Activated CD4-positive, alpha-beta T cell treated with anti-CD3 and anti-CD28 coated beads, Interleukin-2, amount 10 ng/mL, durations not matched to agents 7 days and 5 days (primary cell): ENCODE measurements at places on chromosomes 2 and 18.

DNA sequence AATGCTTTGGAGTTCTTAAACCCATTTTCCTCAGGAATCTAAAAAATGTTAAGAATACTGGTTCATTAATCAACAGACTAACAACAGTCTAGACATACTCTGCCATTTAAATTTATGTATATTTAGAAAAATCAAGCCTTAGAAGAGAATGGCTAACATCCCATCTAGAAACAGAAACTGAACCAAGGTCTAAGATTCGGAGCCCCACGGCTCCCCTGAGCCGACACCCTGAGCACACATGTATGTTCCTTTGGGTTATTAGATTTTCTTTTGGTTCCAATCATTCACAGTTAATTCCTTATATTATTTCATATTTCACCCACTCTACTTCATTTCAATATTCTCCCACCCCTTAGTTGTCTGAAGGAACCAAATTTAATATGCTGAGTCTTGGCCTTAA lies 94.8 kb upstream of the HNRNPA3 start:
- no peak for DNase-seq

DNA sequence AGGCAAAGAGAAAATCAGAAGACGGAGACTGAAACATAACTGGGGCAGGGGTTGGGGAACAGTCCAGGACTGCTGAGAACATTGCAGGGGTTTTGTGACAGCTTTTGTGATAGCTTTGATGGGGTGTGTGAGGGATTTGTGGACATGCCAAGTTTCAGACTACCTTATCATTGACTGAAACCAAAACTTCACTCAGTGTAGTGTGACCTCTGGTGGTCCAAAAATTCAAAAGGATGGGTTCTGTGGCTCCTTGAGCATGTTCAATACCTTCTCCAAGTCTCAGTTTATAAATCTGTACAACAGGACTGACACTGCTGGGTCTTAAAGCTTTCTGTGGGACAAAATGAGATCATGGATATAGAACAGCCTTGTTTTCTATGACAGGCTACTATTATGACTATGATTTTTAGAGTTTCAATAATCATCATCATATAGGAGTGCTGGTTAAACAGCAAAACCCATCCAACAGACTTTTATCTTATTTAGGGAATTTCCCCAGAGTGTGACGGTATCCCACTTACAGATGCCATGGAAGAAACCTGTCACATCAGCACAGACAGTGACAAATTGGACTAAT lies 259.2 kb upstream of the SLC14A2 start:
- DNase-seq, result no peak

DNA sequence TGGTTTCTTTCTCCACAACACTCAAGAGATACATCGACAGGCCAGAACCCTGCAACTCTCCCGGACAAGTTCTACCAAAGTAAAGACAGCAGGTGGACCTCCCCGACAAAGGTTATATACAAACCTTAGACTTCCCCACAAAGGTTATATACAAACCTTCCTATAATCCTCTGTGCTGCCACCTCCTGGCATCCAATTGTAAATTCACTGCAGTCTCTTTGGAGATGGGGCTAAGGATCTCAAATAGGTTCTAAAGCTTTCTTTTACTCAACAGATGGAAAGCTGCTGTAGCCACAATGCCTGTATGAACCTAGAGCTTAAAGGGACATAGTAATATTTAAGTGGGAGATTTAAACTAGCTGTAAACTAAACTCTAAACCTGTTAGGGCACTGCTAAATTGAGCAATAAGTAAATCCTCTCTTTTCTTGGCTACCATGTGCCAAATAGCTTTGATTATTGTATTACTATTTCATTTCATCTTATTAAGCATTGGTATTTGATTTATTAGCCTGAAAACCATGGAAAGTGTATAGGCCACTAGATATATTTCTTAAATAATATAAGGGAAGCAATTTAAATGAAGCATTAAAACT lies 9.8 kb upstream of the MREG start:
- DNase-seq, result peak; percentile 65

DNA sequence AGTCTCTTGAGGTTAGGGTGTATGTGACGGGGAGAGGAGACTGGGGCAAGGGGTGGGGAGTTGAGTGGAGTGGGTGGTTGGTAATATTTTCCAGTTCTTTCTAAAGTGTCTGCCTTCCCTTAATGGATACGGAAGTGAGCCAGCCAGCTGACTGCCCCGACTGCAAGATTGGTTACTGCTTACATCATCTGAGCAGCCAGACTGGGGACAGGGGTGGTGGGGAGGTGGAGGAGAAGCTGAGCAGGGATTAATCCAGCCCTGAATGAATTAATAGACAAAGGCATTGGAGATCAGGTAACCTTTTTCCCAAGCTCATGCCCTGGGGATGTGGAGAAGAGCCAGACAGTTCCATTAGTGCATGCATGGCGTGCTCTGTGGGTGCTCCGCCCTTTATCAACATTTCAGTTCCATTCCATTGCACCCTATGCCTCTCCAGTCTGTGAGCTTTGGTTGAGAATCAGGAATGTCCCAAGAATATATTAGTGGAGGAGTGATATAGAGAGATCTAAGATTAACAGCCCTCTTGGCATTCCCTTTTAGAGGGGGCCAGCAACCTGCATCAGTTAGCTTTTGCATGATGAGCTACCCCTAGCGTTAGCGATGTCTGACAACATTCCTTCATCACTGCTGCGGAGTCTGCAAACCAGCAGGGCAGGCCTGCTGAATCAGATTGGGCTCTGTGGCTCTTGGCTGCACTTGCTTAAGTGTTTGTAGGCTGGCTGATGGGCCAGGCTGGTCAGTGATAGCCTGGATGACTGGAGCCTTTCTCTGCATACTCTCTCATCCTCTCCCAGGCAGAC lies 67.4 kb downstream of the TNP1 start:
- no peak for DNase-seq

DNA sequence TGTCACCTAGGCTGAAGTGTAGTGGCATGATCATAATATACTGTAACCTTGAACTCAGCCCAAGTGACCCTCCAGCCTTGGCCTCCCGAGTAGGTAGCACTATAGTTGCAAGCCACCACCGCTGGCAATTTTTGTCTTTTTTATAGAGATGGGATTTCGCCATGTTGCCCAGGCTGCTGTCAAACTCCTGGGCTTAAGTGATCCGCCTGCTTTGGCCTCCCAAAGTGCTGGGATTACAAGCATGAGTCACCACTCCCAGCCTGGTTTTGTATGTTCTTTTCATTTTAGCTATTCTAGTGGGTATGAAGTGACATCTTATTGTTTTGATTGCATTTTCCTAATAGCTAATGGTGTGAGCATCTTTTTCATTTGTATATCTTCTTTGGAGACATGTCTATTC lies 11.3 kb upstream of the EXOC6B start:
- no peak for DNase-seq

DNA sequence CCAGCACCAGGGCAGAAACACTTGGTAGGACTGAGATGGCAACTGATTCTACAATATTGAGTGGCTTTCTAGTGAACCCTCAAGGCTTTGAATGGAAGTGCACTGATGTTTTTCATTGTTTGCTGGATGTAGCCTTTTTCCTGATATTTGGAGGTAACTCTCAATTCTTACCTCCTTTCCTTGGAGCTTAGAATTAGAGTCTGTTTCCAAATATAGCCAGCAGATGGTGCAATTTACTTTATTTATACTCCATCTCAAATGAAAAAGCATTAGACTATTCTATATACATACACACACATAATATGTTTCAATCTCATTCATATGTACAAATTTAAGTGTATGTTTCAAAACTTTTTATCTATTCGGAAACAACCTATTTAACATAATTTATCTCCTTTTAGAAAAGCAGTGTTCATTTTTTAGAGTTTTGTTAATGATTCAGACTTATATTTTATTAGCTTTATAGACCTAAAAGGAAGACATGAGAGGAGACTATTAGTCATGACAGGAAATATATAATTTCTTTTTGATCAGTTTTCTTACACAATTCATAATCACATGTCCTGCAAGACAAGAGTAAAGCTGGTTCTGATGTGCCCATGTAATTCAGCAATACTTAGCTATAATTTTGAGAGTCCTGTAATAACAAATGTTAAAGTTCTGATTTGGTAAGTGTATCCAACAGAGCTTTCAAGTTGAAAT lies 124.8 kb downstream of the NUP35 start:
- DNase-seq, result no peak

DNA sequence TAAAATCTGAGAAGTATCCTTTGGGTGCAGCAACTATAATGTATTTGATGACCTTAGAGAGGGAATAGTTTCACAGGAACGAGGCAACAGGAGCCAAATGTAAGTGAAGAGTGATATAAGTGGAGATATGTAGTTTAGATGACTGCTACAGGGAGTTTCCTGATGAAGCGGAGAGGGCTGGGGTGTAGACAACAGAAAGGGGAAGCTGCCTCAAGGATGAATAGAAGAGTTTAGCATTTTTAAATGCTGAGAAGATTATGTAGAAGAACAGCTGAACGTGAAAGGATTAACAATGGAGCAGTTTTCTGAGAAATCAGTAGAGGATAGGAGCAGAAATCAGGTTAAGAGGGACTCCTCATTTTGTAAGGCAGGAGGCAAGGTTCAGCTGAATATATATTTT lies 133.3 kb downstream of the LCLAT1 start:
- no peak for DNase-seq

DNA sequence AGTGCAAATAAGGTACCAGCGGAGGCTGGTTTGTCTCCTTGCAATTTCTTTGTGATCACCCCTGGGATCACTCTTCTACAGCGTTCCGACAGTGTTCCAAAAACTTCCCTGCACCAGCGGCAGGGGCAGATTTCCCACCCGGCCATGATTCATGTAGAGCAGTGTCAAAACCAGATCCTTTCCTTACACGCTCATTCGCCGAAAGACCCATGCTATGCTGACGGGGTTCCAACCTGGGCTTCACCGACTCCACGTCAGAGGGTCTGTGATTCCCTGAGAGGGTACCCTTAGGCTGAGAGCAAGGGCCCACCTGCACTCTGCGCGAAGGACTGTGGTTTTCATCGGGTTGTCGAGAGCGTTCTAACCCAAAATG lies 423 bp upstream of the TTC27 start:
- no peak for DNase-seq

GRCh38 chr2:609881-610280 lies 67.3 kb downstream of the TMEM18 start:
- no peak for DNase-seq

GRCh38 chr2:195759877-195760276 lies 102.9 kb downstream of the SLC39A10 start:
- no peak for DNase-seq

DNA sequence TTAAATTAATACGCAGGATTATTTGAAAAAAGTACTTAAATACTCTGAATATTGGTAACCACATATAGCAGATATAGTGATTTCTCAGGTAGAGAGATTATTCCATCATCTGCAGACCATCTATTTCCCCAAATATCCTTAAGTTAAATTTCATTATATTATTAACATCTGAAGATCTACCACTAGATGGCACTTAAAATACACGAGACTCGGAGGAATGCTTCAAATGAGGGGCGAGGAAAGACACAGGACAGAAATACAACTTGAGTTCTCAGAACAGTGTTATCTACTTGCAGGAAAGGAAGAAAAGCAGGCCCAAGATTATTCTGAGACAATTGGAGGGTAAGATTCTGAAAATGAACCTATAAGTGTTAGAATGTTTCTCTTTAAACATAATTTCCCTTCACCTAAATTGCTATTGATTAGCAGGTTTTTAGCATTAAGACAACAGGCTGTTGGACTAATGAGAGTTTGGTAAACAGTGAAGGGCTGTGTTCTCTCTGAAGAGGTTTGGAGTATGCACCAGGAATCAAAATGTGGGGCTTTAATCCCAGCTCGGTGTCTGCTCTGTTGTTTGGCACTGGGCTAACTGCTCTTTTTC lies 76.9 kb upstream of the GCFC2 start:
- no peak for DNase-seq

DNA sequence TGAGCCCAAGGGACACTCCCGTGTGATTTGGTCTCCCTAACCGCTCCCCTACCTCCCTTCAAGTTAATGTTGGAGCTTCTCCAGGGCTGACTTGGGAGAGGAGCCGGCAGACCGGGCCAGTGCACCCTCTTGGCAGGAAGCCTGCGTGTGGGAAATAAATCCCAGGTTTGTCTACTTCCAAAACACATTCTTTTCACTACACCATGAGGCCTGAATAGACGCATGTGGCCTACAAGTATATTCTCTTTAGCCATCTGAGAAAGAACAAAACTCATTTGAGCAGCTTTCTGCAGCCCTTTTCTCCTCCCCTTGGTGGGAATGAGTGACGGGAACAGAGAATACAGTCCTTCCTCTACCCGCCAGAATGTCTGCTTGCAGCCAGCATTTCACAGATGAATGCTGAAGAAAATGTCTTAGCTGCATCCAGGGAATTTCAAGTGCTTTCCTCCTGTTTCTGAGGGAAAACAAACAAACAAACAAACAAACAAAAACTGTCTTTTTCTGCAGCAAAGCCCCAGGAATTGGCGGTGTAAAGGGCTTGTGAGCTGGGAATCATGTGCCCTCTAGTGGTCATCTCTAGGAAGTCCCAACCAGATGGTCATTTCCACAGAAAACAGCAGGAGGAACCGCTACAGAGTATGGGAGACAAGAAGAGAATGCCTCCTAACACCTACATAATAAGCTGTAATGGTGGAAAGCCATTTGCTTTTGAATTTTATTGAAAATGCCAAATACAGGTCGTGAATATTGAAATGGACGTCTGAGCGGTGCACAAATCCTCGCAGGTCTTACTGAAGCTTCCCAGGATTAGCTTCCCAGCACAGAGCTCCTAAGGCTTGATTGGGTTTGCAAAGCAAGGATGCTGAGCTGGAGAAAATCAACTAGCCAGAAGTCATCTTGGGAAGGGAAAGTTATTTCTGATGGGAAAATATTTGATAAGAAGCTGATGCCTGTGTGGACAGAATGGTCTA lies 41.2 kb upstream of the DAPL1 start:
- DNase-seq, result peak; percentile 39

GRCh38 chr2:157061799-157062198 lies 195.7 kb upstream of the GALNT5 start:
- DNase-seq, result no peak

DNA sequence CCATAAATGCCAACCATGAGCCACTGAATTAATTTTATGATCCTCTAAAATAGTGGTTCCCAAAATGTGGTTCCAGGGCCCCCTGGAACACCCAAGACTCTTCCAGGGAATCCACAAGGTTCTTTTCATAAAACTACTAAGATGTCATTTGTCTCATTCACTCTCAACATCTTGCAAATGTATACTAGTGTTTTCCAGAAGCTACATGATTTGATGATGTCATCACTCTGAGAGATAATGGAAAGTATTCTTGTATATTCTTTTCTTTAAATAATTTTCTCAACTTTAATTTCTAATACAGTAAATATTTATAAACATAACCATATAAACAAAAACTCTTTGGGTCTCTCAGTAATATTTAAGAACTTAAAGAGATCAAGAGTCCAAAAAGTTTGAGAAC lies 57.0 kb downstream of the NRXN1 start:
- no peak for DNase-seq

DNA sequence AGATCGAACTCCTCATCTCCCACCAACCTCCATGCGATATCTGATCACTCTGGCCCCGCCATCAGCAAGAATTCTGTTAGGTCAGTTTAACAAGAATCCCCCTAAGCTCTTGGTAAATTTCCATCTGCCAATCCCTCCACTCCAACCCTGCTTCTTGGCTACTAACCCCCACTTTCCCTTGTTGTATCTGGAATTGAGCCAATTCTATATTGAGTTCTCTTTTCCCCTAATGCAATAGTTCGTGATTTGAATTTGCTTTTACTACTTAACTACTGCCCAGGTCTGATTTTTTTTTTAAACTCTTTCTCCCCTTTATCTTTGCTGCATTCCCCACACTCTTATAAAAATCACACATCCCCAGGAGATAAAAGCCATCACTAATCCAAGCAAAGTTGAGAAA lies 159.3 kb upstream of the STK17B start:
- DNase-seq, result no peak
